Colonic mucosa (tissue), 4 donors: ENCODE measurements at places on chromosomes 3 and 15. TPM values are rescaled to one million over a fixed set of nuclear protein-coding genes. Genes with fewer than 3 reads are reported as not detected.

P2RY12 gene
- 0.72 TPM for total RNA-seq

GUCA1C gene
- not detected for total RNA-seq

CIB2 gene
- total RNA-seq: 6.8 TPM

- no peaks in the 10 kb centered on the region for H3K36me3 ChIP-seq
- no peak overlapping the region for H3K4me3 ChIP-seq
- H3K4me1 ChIP-seq: peaks cover 34% of the 10 kb centered on the region
- no peak overlapping the region for H3K27ac ChIP-seq
- H3K27me3 ChIP-seq: no peaks in the 10 kb centered on the region
Measured at GRCh38 chr3:44969154-44969827, 6.7 kb downstream of the ZDHHC3 start.

DNA sequence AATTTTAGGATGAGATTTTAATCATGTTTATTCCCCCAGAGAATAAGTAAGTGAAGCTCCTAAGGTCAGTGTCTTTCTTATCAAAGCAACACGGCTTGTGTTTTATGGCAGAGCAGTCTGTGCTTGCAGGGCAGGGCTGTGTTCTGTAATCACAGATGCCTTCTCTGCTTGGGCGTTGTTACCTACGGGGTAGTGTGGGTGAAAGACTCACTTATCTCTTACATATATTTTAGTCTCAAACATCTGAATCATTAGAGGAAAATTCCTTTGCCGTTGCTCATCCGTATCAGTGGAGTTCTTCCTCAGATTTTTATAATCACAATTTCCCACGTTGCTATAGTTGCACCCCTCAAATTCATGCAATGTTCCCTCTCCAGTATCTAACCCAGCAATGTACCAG is 271.7 kb upstream of the MEIS2 start:
- H3K4me3 ChIP-seq: no peak overlapping the region
- no peak for DNase-seq
- H3K27ac ChIP-seq: no peak overlapping the region
- no peaks in the 10 kb centered on the region for H3K36me3 ChIP-seq
- H3K4me1 ChIP-seq: no peaks in the 10 kb centered on the region
- H3K27me3 ChIP-seq: no peaks in the 10 kb centered on the region

DNA sequence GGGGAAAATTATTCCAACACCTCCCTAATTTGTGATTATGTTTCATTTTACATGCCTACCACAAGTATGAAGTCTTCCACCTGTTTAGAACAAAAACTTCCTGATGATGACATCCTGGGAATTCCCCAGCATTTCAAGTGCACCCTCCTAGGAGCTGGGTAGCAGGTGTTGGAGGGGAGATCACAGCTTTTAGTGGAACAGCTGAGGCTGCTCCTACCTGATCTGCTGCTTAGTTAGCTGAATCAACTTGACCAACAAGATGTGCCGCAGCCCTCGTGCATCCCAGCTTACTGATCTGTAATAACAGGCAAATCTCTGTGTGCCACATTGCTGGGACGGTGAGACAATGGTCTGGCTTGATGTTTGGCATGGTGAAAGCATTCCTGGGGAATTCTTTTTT is 29.7 kb downstream of the TRAK1 start:
- no peak for DNase-seq
- H3K27ac ChIP-seq: no peak overlapping the region
- H3K27me3 ChIP-seq: no peaks in the 10 kb centered on the region
- H3K4me1 ChIP-seq: peaks cover 4% of the 10 kb centered on the region
- H3K4me3 ChIP-seq: no peak overlapping the region

GRCh38 chr3:16181361-16181760 is 6.9 kb downstream of the GALNT15 start:
- no peaks in the 10 kb centered on the region for H3K36me3 ChIP-seq
- DNase-seq: peak; percentile 33
- H3K27ac ChIP-seq: no peak overlapping the region
- no peaks in the 10 kb centered on the region for H3K4me1 ChIP-seq
- no peak overlapping the region for H3K4me3 ChIP-seq

DNA sequence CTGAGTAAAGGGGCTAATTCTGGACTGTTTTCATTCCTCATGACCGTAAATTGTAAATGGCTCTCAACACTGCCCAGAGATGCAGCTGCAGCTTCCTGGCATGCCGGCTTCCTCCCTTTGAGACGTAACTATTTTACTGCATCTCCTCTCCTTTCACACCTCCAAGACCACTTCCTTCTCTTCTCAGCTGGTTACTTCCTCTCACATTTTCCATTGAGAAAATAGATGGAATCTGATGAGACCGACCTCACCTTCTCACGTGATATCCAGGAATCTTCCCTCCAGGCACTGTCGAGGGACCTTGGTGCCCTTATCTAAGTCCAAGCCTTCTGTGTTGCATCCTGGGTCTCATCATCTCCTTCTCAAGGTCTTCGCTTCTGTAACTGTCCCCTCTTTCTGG is 12.7 kb downstream of the LYSMD4 start:
- no peaks in the 10 kb centered on the region for H3K27me3 ChIP-seq
- H3K4me1 ChIP-seq: no peaks in the 10 kb centered on the region
- no peak for DNase-seq
- no peak overlapping the region for H3K27ac ChIP-seq
- H3K36me3 ChIP-seq: no peaks in the 10 kb centered on the region
- H3K4me3 ChIP-seq: no peak overlapping the region

OXTR gene
- total RNA-seq: 0.24 TPM

GRCh38 chr3:177578488-177578887 is 381.2 kb upstream of the TBL1XR1 start:
- peaks cover 5% of the 10 kb centered on the region for H3K4me1 ChIP-seq
- H3K36me3 ChIP-seq: no peaks in the 10 kb centered on the region
- no peak overlapping the region for H3K4me3 ChIP-seq
- no peaks in the 10 kb centered on the region for H3K27me3 ChIP-seq

DNA sequence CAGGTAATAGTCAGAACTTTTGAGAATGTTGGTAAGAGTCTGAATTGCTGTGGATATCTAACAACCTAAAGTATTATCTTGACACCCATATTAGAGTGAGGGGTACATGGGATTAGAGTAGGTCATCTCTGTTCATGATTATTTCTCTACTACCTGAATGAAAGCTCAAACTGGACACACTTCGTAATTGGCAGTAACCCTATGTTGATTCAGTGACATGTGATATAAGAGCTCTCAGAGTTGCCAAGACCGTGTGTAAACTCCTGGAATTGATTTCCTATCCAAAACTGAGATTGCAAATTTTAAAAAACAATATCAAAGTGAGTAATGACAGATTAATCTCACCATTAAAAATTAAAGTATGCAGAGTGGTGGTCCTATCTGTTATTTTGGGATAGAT is 214.8 kb upstream of the ARHGEF26 start:
- H3K36me3 ChIP-seq: no peaks in the 10 kb centered on the region
- H3K4me3 ChIP-seq: no peak overlapping the region
- H3K27me3 ChIP-seq: no peaks in the 10 kb centered on the region
- no peak overlapping the region for H3K27ac ChIP-seq
- H3K4me1 ChIP-seq: no peaks in the 10 kb centered on the region

DNA sequence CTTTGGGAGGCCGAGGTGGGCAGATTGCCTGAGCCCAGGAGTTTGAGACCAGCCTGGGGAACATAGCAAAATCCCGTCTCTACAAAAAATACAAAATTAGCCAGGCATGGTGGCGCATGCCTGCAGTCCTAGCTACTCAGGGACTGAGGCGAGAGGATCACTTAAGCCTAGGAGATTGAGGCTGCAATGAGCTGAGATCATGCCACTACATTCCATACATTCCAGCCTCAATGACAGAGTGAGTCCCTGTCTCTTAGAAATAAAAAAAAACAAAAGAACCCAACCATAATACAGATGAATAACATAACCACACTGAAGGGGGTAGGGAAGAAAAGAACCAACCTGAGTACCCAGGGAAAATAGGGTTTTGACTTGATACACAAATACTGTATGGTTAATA is 19.7 kb upstream of the CGNL1 start:
- H3K4me1 ChIP-seq: no peaks in the 10 kb centered on the region
- DNase-seq: no peak
- H3K4me3 ChIP-seq: no peak overlapping the region
- no peaks in the 10 kb centered on the region for H3K36me3 ChIP-seq

WDR93 gene
- 0.13 TPM for total RNA-seq

GPR149 gene
- total RNA-seq: not detected

GRCh38 chr15:70151462-70151861 is 53.7 kb upstream of the TLE3 start:
- no peaks in the 10 kb centered on the region for H3K4me1 ChIP-seq
- H3K27ac ChIP-seq: no peak overlapping the region
- H3K4me3 ChIP-seq: no peak overlapping the region
- no peaks in the 10 kb centered on the region for H3K36me3 ChIP-seq
- DNase-seq: no peak

KNG1 gene
- total RNA-seq: 1.0 TPM

DNA sequence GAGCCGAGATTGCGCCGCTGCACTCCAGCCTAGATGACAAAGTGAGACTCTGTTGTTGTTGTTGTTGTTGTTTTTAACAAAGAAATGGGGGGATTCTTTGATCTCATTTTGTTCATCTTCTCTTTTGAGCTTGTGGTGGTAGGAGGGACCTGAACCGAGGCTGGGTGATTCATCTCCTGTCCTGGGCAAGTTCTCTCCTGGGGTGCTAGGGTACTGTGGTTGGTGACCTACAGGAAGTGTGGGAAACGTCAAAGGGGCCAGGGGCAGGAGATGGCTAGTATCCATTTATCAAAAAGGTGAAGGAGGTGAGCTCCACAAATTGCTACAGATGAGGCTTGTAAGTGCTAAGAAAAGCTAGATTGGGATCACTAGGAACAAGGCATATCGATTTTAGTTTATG is 14.3 kb downstream of the PPCDC start:
- no peak overlapping the region for H3K27ac ChIP-seq
- H3K36me3 ChIP-seq: no peaks in the 10 kb centered on the region
- no peak overlapping the region for H3K4me3 ChIP-seq
- H3K4me1 ChIP-seq: peaks cover 2% of the 10 kb centered on the region

GRCh38 chr3:42906070-42906847 is at the start of gene ZNF662:
ZNF662 (plus strand) TSS chr3:42906142; CDS start chr3:42908115, 1,973 bp downstream.
- peak; percentile 32 for DNase-seq
- no peaks in the 10 kb centered on the region for H3K4me1 ChIP-seq
- no peak within 1 kb of the TSS for H3K27ac ChIP-seq
- H3K27me3 ChIP-seq: no peaks in the 10 kb centered on the region
- H3K4me3 ChIP-seq: peak within 1 kb of the TSS; percentile 45
- no peaks in the 10 kb centered on the region for H3K36me3 ChIP-seq

APOD gene
- 13.1 TPM for total RNA-seq

- peak overlapping the region; percentile 75 for H3K27ac ChIP-seq
- no peaks in the 10 kb centered on the region for H3K27me3 ChIP-seq
- no peaks in the 10 kb centered on the region for H3K36me3 ChIP-seq
- no peak overlapping the region for H3K4me3 ChIP-seq
Measured at GRCh38 chr15:90358124-90359033, 6.3 kb downstream of the ZNF774 start.

LIPH gene
- 58.3 TPM for total RNA-seq

- H3K4me3 ChIP-seq: peak overlapping the region; percentile 95
- no peak for DNase-seq
- peak overlapping the region; percentile 87 for H3K27ac ChIP-seq
- H3K36me3 ChIP-seq: no peaks in the 10 kb centered on the region
- H3K27me3 ChIP-seq: no peaks in the 10 kb centered on the region
Measured at GRCh38 chr15:72782274-72783003, 1.1 kb downstream of the ADPGK start.

DNA sequence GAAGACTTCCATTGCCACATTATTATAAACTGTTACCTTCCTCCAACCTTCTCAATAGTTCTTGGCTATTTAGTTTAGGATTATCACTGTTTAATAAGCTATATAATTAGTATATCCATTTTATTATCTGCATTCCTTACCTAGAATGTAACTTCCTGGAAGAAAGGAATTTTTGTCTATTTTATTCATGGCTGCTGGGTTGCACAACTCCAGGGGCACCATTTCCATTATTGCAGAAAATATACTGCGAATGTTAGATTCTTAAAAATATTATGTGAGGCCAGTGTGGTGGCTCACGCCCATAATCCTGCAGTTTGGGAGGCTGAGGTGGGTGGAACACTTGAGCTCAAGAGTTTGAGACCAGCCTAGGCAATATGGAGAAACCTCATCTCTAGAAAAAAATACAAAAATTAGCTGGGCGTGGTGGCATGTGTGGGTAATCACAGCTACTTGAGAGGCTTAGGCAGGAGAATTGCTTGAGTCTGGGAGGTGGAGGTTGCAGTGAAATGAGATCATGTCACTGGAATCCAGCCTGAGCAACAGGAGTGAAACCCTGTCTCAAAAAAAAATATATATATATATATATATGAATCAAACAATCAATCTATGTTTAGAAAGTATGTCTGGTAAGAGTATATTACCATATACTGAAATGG is 19.9 kb downstream of the CLDN1 start:
- no peaks in the 10 kb centered on the region for H3K27me3 ChIP-seq
- no peak for DNase-seq
- no peaks in the 10 kb centered on the region for H3K4me1 ChIP-seq

GRCh38 chr3:185114756-185115155 is 38.1 kb downstream of the C3orf70 start:
- no peak overlapping the region for H3K4me3 ChIP-seq
- H3K4me1 ChIP-seq: no peaks in the 10 kb centered on the region
- no peak for DNase-seq
- no peaks in the 10 kb centered on the region for H3K36me3 ChIP-seq
- no peak overlapping the region for H3K27ac ChIP-seq

- H3K4me1 ChIP-seq: no peaks in the 10 kb centered on the region
- H3K36me3 ChIP-seq: no peaks in the 10 kb centered on the region
Measured at GRCh38 chr15:23565395-23566070, at the start of gene MKRN3. MKRN3 (plus strand) TSS chr15:23565674; CDS start chr15:23565783, 109 bp downstream.
